ENCODE measurements at places on chromosomes 16 and 17. TPM values are rescaled to one million over a fixed set of nuclear protein-coding genes. Genes with fewer than 3 reads are reported as not detected.

Gene LDAF1
- 20.4 TPM for total RNA-seq

Gene MMP15
- total RNA-seq, result 35.4 TPM

Gene DNAH9
- not detected for total RNA-seq

Gene IL34
- total RNA-seq, result 0.77 TPM

Gene TP53TG3C
- 0.79 TPM for total RNA-seq

Gene MFSD6L
- total RNA-seq, result not detected

Gene TBX6
- total RNA-seq, result 0.25 TPM

Gene PRAC2
- total RNA-seq, result not detected

Gene SCIMP
- not detected for total RNA-seq

Gene CWC25
- total RNA-seq, result 20.5 TPM

Gene CUEDC1
- total RNA-seq, result 66.2 TPM

Gene SLC9A5
- 1.4 TPM for total RNA-seq

Gene LHX1
- total RNA-seq, result 1.6 TPM

Gene PDILT
- total RNA-seq, result not detected

Gene STAC2
- total RNA-seq, result 1.3 TPM

Gene ABCA9
- total RNA-seq, result not detected

Gene ANKFN1
- not detected for total RNA-seq

Gene IGSF6
- total RNA-seq, result not detected

Gene MRPL10
- 89.8 TPM for total RNA-seq

Gene CMIP
- total RNA-seq, result 94.7 TPM

Gene NAGPA
- total RNA-seq, result 14.6 TPM

Gene CAPNS2
- not detected for total RNA-seq

Gene GP1BA
- not detected for total RNA-seq

Gene HCRT
- total RNA-seq, result not detected

Gene OR4D1
- total RNA-seq, result not detected

Gene PMFBP1
- 0.05 TPM for total RNA-seq

Gene PPL
- 5.4 TPM for total RNA-seq

Gene C17orf107
- total RNA-seq, result 0.24 TPM

Gene CCDC40
- 3.7 TPM for total RNA-seq

Gene HEATR3
- 14.1 TPM for total RNA-seq

Gene GLP2R
- 10.2 TPM for total RNA-seq

Gene MEOX1
- total RNA-seq, result not detected

Gene LUC7L
- 45.7 TPM for total RNA-seq

Gene TBC1D3D
- total RNA-seq, result not detected

Gene KRT27
- not detected for total RNA-seq

Gene ATP6V0D1
- 107 TPM for total RNA-seq

Gene UMOD
- not detected for total RNA-seq

All from A549 treated with GW870086 at 1 μM for 4 hours (cell line).